Aorta (tissue), 5 donors: ENCODE measurements at places on chromosomes 3 and 15. TPM values are rescaled to one million over a fixed set of nuclear protein-coding genes. Genes with fewer than 3 reads are reported as not detected.

Gene RHCG
- 1.0 TPM for polyA plus RNA-seq

Gene C3orf49
- polyA plus RNA-seq, result not detected

- DNase-seq, result no peak
Observed at GRCh38 chr3:112671930-112672715, 31.2 kb upstream of the CCDC80 start.

DNA sequence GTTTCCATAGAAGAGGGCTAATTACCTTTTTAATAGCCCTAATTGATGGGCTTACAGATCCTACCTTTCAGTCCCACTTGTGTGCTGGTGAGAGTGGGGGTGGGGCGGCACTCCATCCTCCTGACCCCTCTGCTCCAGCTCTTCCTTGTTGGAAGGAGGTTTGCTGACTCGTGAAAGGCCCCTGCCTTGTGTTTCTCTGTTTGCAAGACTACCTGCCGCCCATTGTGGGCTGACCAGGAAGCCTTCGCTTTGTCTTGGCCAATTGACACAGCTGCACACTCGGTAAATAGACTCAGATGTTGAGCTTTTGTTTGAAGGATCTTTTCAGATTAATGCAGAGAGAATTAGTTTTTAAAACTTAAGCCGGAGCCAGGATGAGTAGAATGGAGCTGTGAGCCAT, 197.3 kb upstream of the HES1 start:
- DNase-seq, result no peak
